NCI-H1105 treated with DMSO at 0.1 percent for 48 hours (cell line): ENCODE measurements at places on chromosomes 6 and 20.

- DNase-seq, result no peak
Measured at GRCh38 chr6:54913211-54913610, 66.6 kb downstream of the FAM83B start.

DNA sequence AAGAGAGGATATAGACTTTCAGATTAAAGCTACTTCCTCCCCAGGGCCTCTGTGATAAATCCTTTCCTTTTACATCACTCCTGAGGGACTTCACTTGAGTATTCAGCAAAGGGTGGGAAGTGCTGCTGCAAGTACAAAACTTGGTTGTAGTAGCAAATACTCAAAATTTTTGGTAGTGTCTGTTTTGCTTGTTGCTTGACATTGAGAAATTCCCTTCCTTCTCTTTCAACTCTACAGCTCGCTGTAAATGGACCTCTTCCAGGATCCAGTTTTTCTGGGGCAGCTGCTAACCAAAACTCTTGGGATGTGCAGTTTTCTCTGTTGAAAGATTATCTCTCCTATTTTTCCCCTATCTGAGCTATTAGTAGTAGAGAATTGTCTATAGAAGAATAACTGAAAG, 472.0 kb downstream of the CD109 start:
- DNase-seq, result no peak

GRCh38 chr6:106106276-106107042, 20.3 kb downstream of the PRDM1 start:
- no peak for DNase-seq

GRCh38 chr6:166266336-166266735, 41.9 kb downstream of the PRR18 start:
- no peak for DNase-seq

DNA sequence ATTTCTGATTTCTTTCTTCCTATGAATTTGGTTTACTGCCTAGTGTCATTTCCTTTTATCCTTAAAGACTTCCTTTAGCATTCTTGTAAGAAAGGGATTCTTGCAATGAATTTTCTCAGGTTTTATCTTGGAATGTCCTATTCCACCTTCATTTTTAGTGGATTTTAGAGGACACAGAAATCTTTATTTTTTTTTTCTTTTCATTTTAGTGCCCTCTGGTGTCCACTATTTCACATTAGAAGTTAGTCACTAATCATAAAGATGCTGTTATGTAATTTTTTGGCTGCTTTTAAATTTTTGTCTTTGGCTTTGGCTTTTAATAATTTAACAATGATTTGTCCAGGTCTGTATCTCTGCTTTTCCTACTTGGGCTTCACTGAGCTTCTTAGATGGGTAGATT, 28.1 kb downstream of the LMBRD1 start:
- no peak for DNase-seq

- no peak for DNase-seq
Measured at GRCh38 chr20:62183426-62184142, 756 bp downstream of the MTG2 start.

- DNase-seq, result no peak
Measured at GRCh38 chr6:11764250-11764604, 14.4 kb downstream of the ADTRP start.

GRCh38 chr6:154824076-154824475, 90.9 kb downstream of the SCAF8 start:
- DNase-seq, result no peak

DNA sequence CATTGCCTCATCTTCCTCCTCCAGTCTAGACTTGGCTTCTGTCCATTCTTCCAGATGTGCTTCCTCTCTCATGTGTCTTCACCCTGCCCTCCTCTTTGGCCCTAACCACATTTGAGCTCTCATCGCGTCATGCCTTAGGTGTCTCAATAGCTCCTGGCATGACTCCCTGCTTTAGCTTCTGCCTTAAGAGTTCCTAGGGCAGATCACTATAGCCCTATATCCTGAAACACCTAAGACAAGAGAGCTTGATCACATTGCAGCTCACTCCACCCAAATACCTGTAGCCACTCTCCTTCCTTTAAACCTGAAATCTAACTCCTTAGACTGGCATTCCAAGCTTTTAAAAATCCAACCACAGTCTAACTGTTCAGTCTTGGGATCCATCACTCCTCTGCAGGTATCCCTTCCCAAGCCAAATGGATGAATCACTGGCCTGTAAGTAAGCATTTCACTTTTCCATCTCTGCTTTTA, 69.0 kb upstream of the STXBP5 start:
- no peak for DNase-seq

GRCh38 chr6:107156617-107157016, 41.3 kb upstream of the BEND3 start:
- DNase-seq, result no peak

GRCh38 chr20:13008761-13009681, at the start of gene SPTLC3:
TSS of gene SPTLC3 (plus strand) at chr20:13008972. CDS start at chr20:13009268, 296 bp downstream.
- no peak for DNase-seq

DNA sequence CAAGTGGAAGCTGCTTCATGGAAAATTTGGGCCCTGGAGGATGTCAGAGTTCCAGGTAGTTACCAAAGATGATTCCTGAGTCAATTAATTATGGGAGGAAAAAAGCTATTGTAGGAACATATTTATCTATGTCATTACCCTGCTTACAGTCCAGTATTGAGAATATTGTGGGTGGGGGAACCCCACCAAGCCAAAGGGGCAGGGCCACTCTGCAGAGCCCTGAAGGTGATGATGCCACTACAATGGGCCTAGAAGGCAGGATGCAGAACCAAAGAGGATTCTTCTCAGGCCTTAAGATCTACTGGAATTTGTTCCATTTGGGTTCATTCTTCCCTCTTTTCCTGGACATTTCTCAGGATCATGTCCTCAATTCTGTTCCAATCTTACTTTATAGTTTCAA, 375.2 kb upstream of the MARCKS start:
- DNase-seq, result no peak

- DNase-seq, result no peak
Measured at GRCh38 chr20:53059848-53060247, 87.7 kb downstream of the TSHZ2 start.

GRCh38 chr6:156824142-156824541, 47.0 kb downstream of the ARID1B start:
- DNase-seq, result no peak
